AG08395 (cell line): ENCODE measurements at places on chromosomes 5 and 9.

GRCh38 chr9:36092509-36093215, 43.9 kb upstream of the GLIPR2 start:
- no peak for DNase-seq

- DNase-seq: no peak
Measured at GRCh38 chr9:38315085-38315595, 77.4 kb upstream of the ALDH1B1 start.

GRCh38 chr9:18368206-18368605, 105.7 kb upstream of the ADAMTSL1 start:
- DNase-seq: no peak

GRCh38 chr5:73272351-73272750, 99.4 kb downstream of the TMEM174 start:
- no peak for DNase-seq

DNA sequence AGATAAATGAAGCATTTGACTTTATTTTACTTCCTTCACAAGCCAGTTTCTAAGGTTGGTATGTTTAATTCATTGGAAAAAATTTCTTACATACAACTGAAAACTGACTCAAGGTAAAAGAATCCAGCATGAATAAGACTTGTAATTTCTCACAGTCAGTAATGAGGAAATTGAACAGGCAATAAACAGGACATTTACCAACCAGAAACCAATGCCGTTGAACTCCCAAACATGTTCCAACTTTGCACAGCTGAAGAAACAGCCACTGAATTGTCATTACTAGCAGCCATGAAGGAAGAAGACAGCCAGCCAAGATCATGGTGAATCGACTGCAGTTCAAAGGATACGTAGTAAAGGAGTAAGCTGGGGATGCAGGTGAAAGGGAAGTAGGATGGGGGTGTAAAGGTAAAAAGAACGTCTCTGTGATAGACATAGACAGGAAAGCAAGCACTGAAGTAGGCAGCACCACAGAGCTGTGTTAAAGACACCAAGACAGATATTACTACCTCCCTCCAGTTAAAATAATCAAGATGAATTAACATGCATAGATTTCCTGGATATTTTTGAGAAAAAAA, 21.3 kb upstream of the SLC12A2 start:
- DNase-seq: peak; percentile 58

- no peak for DNase-seq
Measured at GRCh38 chr5:58346041-58346440, 113.8 kb downstream of the PLK2 start.

GRCh38 chr9:71306134-71306533, 184.7 kb upstream of the TRPM3 start:
- DNase-seq: no peak

DNA sequence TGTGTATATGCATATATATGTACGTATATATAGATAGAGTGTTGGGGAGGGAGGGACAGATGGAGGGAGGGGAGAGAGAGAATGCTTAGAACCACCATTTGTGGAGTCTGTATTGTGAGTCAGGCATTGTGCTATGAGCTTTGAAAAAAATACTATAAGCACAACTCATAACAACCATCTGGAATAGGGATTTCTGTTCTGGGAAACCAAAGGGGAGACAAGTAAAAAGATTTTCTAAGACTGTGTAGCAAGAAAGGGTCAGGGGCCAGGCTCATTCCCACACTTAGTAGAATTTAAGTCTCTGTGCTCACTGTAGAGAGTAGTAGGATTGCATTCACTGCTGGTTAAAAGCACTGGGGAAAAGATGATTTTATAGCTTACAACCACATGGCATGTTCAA, 202.3 kb upstream of the SGCD start:
- DNase-seq: no peak

- no peak for DNase-seq
Measured at GRCh38 chr5:16740066-16740810, 123.4 kb upstream of the RETREG1 start.

DNA sequence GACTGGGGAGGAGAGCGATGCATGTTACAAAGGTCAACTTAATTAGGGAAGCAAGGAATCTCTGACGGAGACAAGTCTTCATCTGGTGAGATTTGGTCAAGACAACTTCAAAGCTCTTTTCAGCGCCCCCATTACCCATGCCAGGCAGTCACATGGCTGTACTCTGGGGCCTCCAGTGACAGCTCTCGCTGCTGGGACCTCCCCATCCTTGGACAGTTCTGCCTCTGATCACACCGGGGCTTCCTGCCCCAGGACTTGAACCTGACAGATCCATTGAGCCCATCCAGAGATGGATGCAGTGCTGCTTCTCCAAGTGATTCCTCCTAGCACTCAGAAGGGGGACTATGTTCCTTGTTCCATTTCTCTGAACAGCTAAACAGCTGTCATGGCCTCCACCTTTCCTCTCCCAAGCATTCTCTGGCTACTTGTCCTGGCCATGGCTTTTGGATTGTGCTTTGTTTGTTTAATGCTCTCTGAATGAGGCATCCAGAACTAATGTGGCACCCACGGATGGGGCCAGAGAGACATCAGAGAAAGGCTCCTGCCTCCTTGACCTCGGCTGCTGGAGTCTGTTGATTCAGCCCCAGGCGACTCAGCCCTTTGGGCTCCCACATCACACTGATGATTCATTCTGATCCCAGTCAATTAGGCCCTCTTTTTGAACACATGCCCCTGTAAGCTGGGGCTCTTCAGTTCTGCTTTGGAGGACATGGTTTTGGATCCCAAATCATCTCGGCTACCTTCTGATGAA, 122.1 kb upstream of the ADAMTS16 start:
- DNase-seq: peak; percentile 81

DNA sequence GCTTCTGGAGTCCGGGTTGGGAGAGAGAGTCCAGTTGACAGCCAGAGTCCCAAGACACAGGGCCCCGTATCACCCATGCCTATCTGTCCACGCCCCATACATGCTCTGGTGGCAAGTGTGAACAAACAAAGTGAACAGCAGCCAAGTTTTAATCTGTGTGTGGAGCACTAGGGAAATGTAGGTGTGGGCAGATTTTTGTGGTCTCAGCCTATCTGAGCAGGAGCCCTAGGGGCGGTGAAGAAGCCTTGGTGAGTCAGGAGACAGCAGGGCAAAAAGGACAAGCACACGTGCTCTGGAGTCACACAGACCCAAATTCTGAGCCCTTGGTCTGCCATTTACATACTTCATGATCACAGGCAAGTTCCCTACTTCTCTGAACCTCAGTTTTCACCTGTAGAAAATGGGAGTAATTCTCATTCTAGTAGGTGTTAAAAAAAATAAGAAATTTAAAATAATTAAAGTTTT, 23.2 kb downstream of the EGR1 start:
- peak; percentile 59 for DNase-seq

DNA sequence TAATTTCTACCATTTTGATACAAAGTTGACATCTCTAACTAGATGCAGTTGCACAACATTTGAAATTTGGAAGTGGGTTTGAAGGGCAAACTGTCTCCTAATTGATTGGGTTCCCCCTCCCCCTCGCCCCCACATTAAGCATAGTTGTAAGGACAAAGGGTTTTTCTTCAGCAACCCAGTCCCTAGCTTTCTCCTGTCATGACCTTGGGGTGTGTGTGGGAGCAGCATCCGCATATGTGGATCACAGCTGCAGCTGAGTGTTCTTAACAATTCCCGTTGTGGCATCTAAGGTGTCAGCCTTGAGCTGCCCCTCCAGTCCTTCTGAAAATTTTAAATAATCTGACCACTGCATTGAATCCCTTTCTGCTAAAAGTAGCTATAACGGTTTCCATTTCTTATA, 141.3 kb upstream of the CDH10 start:
- no peak for DNase-seq

GRCh38 chr5:132246806-132247205, 10.7 kb upstream of the PDLIM4 start:
- no peak for DNase-seq

DNA sequence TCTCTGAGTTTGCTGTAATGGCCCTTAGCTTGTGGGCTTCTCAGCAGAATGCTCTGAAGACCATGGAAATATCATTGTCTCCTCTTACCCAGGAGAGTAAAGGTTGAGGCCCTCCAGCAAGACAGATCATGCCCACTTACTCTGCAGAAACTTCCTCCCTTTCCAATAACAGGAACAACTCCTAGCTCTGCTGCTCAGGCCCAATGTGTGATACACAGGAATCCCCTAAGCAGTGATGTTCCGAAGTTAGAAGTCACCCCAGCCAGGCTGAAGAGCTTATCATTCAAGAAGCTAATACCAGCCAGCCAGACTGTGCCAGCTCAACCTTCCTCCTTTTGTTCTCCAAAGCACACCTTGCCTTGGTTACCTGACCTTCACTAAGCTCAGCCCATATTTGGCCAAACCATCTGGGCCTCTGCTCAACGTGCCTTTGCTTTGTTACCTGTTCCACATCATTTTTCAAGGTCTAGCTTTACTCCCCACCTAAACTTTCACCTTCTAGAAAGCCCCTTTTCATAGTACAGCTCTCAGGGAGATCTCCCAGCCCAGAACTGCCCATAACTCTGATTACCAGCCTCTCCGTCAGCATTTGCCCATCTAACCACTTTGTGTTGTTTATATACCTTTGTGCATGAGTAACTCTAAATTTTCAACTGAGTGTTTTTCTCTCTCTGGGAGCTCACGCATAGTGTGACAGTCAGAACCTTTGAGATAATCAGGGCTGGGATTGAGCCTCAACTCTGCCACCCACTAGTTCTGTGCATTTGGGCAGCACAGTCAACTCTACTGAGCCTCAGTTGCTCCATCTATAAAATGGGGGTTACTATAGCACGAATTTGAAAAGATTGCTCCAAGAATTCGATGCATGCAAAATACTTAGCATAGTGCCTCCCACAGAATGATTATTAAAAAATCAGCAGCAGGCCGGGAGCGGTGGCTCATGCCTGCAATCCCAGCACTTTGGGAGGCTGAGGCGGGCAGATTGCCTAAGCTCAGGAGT, 107.6 kb upstream of the CPEB4 start:
- no peak for DNase-seq

DNA sequence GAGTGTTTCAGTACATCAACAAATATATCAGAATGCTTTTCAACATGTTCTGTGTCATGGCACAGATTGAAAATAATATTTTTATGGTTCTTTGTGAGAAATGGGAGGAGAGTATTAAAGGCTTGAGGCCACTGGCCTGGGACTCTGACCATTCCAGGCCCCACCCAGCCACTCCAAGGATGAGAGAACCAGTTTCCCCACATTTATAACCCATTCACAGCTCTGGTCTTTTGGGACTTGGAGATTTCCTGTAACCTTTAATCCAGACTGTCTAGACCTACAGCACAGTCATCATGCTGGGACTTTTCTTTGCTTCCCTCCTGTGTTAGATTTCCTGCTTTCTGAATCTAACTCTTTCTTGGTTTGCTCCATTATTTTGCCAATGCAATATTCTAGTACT, 389.6 kb downstream of the KIAA0825 start:
- no peak for DNase-seq

DNA sequence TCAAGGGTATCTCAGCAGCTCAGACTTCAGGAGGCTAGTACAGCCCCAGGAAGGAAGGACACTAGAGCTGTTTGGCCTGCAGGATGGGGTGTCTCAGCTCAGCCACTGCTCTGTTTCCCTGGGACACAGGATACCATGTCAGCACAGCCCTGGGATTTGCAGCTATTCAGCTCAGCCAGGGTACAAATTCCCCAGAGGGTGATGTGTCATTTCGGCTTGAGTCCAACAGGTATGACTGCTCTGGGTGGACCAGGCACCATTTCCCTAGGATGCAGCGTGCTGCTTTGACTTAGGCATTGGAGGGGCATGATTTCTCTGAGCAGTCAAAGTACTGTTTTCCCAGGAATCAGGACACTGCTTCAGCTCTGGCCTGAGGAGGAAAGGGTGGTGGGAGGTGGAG, 130.1 kb downstream of the ARSB start:
- DNase-seq: no peak

DNA sequence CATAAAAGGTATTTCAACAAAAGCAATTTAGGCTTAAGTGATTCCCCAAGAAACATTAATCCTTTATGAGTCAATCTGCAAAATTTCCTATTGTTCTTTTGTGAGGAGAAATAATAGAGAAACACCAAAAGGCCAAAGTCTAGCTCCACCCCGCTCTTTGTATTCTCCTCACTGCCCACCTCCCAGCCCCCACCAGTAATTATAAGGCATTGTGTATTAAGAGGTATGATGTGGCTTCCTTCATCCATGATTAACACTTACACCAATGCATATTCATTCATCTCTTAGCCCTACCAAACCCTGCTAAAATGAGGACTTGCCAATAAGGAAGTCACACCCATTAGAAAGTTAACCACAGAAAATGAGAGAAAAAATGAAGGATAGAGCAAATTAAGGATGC, 105.3 kb upstream of the SPATA31D4 start:
- no peak for DNase-seq

GRCh38 chr5:176816791-176817347, 6.5 kb downstream of the UNC5A start:
- DNase-seq: no peak

DNA sequence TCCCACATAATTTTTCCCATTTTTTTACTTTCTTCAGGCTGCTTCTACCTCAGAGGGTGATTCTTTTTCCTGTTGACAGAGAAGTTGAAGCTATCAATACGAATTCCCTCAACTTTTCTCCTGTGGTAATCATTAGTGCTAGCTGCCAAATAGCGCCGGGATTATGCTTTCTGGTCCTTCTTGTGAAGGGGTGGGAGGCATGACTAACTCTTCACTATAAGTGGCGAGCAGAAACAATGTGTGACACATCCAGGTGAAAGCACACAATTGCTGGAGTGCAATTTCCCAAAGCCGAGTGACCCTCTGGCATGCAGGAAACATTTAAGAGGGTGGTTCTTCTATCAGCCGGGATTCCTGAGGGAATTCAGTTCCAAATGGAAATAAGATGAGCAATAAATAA, 56.0 kb downstream of the TRPC7 start:
- DNase-seq: no peak

GRCh38 chr5:60820593-60821487, 23.2 kb downstream of the ELOVL7 start:
- DNase-seq: no peak

- DNase-seq: peak; percentile 40
Measured at GRCh38 chr5:158039911-158040347, 181.0 kb upstream of the CLINT1 start.

DNA sequence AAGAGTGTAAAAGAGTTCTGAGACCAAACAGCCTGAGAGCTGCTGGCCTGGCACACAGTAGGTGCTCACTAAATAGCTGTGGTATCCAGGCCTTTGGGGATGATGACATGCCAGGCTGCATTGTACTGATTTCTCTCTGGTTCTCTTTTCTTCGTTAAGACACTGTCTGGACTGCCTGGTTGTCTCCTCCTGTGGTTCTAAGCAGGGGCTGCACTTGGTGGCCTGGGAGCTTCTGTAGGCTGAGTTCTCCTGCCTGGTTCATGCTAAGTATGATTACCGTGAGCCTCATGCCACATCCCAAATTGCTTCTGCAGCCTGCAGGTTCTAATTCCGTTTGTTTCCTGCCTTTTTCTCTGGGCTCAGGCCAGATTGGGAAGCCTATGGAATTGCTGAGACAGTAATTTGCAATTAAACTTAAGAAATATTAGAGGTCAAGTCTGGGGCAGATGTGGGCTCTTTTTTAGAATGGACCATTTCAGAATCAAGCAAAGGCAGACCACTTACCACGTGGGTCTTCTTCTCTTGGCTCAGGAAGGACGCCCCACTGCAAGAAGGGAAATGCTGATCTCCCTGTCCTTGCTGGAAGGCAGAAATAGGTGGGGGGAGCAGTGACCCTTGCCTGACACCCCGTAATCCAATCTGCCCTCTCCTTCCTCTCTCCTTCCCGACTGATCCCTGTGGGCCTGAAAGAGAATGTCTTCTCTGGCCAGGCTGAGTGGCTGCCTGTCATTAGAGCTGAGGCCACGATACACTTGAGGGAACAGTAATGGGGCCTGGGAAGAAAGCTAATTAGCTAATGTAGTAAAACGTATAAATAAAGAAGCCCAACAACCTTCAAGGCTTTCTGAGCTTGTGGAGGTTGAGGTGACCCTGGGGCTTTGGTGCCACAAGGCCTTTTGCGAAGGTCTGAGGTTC, 21.9 kb upstream of the BOD1 start:
- DNase-seq: no peak
